ENCODE measurements at places on chromosomes 16 and 17.

DNA sequence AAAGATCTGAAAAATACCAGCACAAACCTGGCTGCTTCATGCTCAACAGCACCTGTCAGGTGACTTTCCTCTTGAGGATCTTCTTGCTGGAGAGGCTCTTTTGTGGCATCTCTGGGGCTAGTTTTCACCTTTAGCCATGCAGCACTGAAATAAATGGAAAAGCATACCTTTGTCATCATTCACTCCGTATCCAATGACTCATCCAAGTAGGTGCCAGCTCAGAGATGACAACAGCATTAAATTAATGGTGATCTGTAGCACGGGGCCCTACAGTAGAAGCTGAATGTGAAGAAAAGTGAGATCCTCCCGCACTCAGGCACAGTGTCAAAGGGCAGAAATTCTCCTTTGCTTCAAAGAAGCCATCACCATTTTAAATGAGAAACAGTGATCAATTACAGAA is 32.2 kb downstream of the KIAA0753 start:
- no peak for DNase-seq

DNA sequence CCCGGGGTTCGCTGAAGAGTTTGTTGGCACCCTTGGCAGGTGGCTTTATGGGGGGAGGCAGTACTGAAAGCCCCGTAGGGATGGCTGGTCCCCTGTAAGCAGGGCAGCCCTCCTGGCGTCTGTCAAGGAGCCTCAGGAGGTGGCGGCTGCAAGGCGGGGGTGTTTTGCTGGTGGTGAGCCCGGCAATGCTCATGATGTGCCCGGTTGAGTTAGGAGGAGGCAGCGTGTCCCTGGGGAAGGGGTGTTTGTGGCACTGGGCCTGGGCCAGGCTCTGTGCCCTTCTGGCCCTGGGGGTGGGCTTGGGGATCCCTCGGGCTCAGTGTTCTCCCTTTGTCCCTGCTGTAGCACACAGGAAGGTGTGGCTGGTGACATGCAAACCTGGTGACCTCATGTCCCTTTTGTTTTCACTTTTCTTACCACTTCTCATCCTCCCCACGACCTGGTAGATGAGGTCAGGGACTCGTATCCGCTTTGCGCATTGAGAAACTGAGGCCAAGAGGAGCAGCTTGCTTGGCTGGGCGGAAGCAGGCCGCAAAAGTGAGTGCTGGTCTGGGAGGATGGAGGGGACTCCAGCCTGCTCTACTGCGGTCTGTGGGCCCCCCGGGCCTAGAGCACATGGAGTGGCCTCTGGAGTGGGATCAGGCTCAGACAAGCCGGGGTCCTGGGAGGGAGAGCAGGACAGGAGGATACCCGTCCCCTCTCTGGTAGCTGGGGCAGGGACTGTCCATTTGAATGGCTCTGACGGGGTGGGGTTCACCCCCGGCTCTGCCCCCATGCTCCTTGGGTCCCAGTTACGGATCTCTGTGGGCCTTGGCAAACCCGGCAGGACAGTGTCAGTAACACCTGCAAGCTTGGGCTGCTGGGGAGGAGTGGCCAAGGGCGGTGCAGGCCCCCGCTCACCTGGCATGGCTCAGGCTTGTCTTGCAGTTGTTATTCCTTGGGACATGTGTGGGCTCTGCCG is 2.2 kb downstream of the SNN start:
- DNase-seq: no peak

DNA sequence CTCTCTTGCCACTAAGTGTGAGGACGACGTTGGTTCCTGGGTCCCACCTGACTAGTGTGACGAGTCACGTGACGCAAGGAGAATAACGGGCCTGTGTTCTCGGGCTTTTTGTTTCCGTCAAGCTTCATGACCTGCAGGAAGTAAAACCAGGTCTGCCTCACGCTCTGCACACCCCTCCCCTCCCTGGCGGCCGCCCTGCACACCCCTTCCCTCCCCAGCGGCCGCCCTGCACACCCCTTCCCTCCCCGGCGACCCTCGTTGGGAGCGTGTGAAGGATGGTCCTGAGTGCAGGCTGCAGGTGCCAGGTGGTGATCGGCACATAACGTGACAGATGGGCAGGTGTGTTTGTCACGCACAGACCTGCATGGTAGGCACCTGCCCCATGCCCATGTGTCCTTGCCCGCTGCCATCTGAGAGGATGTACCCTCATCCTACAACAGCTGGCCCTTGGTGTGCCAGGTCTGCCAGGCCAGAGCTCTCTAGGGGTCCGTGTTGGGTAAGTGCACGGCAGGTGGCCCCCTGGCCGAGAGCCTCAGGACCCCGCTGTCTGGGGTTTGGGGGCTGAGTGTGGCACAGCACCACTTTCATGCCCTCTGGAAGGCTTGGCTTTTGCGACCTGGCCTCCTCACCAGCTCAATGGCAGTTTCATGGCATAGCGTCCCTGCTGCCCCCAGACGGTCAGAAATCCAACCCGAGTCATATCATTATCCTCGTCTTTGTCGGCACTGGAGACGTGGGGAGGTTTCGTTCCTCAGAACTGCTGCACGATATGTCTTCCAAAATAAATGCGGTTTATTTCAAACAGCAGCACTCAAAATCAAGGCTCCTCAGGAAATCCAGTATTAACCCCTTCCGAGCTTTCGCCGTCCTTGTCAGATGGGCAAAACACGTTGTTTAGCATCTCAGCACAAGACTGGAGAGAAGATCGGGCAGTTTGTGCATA is 191.8 kb upstream of the CHMP6 start:
- DNase-seq: no peak

- no peak for DNase-seq
These were observed 1.0 kb downstream of the LYRM1 start for GRCh38 chr16:20901436-20902112.

- DNase-seq: no peak
These were observed 46.3 kb downstream of the DYNLRB2 start for GRCh38 chr16:80587071-80587470.

GRCh38 chr17:34300652-34301370 is 15.3 kb downstream of the CCL11 start:
- no peak for DNase-seq

GRCh38 chr17:32523827-32524552 is 37.2 kb downstream of the CDK5R1 start:
- peak; percentile 50 for DNase-seq

DNA sequence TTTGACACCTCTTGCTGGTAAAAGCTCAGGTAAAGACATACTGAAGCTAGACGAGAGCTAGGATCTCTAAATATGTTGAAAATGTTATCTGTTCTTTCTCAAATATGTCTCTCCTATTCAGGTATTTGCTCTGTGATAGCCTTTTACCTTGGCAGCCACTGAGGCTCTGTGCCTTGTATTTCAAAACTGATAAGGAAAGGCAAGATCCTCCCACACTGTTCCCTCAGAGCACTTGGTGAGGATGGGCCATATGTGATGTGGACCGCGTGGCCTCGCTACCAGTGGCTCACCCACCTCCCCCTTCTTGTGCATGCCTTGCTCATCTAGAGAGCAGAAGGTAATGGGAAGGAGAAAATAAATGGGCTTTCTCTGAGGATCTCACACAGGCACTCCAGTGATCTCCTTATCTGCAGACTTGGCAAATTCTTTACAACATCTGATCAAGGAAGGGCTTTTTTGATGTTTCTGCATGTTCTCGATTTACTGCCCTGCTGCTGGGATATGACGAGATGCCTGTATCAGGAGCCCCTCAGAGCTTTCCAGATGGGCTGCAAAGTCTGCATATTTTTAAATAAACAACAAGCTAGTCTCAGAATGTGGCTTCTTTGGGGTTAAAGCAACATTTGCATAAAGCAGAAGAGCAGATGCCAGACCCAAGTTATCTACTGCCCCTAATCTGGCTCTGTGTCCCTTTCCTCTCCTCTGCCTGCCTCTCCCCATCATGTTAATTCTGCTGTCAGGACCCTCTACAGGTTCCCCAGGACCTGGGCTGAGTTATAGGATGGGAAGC is 16.9 kb downstream of the HOXB1 start:
- no peak for DNase-seq

DNA sequence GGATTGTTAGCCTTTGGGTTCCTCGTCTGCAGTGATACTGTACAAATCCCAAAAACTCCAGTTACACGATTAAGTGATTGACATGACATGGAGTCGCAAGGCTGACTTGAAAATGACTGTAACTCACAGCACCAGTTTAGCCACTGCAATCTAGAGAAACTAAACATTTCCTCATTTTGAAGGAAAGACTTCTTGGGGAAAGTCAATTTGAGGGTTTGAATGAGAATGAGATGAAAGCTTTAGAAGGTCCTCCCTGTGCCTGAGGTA is 4.8 kb downstream of the BANP start:
- no peak for DNase-seq

GRCh38 chr17:2335726-2336214 is 487 bp downstream of the TSR1 start:
- DNase-seq: no peak

DNA sequence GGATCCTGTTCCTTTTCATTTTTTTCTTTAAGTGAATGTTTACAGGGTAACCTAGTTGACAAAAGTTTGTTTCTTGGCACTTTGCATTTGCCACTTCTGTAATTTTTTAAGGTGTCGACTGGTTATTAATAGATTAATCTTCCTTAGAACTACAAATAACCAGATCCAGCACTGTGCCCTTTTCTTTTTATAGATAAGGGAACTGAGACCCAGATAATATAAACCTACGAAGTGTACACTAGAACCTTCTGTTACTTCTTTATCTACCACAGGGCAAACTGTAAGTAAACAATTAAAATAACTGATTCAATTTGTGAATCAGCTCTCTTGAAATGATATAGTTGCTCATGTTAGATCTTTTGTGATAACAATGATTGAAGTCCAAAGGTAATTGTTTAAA is 55.4 kb downstream of the NLK start:
- DNase-seq: no peak

DNA sequence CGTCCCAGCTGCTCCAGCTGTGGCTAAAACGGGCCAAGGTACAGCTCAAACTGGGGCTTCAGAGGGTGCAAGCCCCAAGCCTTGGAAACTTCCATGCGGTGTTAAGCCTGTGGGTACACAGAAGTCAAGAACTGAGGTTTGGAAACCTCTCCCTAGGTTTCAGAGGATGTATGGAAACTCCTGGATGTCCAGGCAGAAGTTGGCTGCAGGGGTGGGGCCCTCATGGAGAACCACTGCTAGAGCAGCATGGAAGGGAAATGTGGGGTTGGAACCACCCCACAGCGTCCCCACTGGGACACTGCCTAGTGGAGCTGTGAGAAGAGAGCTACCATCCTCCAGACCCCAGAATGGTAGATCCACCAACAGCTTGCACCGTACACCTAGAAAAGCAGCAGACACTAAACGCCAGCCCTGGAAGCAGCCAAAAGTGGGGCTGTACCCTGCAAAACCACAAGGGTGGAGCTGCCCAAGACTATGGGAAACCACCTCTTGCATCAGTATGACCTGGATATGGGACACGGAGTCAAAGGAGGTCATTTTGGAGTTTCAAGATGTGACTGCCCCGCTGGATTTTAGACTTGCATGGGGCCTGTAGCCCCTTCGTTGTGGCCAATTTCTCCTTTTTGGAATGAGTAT is 2.2 kb downstream of the SDR42E1 start:
- no peak for DNase-seq

DNA sequence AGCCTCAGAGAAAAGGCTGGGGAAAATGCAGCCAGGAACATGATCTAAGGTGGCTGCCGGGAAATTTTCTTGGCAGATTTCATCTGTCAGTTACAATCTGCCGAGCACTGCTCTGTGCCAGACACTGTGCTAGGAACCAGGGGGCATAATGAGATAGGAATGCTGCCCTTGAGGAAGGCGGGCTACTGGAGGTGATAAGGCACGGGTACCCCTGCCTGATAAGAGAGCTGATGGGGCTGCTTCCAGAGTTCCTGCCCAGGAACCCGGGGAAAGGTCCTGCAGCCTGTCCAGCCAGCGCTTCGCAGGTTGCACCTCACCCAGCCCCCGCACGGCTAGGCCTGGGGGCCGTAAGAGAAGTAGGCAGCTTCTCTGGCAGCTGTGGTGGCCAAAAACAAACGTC is 3.1 kb downstream of the SCNN1G start:
- DNase-seq: no peak

GRCh38 chr16:80123189-80123588 is 417.6 kb upstream of the DYNLRB2 start:
- DNase-seq: no peak

DNA sequence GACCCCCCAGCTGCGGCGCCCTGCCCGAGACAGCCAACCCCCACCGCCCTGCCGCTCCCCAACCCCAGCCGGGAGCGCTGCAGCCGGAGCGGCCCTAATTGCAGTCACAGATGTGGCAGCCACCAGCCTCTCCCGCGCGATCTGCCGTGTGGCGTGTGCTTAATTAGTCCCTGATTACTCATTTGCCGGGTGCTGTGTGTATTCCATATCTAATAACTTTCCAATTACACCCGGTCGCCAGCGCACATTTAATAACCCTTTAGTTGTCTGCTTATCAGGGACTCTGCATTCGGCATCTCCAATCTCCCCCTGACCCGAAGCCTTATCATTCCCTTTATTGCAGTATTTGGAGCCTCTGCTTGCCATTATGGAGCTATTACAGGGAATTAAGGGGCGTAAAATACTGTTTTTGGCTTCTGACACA is 236.7 kb upstream of the CIBAR2 start:
- no peak for DNase-seq

DNA sequence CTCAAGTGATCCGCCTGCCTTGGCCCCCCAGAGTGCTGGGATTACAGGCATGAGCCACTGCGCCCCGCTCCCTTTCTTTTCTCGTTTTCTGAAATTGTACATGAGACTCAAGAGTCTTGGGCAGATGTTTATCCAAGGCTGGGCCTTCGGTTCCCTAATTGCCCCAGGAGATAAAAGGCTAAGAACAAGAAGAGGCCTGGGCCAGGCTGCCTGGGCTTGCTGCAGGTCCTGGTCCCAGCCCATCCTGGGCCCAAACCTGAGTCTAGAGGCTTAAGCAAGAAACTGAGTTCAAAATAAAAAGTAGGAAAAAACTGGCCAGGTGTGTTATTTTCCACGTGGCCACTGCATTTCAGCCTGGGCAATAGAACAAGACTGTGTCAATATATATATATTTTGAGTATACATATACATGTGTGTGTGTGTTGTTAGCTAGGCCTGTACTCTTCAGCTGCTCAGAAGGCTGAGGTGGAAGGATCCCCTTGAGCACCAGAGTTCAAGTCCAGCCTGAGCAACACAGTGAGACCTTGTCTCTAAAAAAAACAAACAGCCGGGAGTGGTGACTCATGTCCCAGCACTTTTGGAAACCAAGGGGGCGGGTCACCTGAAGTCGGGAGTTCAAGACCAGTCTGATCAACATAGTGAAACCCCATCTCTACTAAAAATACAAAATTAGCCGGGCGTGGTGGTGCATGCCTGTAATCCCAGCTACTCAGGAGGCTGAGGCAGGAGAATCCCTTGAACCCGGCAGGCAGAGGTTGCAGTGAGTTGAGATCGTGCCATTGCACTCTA is 6.8 kb upstream of the CLUH start:
- no peak for DNase-seq

Measured in CD4-positive, CD25-positive, alpha-beta regulatory T cell (primary cell).